ENCODE measurements at places on chromosomes 1 and 21.

DNA sequence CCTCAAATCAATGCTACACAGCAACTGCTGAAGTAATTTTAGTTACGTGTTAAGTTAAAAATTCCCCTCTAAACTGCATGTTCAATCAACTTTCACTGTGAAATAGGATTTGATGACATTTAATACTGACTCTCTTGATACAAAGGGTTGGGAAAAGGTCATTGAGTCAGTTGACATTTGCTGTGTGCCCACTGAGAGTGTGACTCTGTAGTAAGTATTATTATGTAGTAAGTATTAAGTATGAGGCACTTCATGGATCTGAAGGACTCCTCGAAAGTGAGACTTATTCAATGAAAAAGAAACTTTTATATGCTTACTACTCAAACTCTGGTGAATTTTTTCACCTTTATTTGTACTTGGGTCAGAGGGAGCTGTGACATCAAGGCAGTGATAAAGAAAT is 83.1 kb upstream of the S1PR1 start:
- peak; percentile 71 for DNase-seq

DNA sequence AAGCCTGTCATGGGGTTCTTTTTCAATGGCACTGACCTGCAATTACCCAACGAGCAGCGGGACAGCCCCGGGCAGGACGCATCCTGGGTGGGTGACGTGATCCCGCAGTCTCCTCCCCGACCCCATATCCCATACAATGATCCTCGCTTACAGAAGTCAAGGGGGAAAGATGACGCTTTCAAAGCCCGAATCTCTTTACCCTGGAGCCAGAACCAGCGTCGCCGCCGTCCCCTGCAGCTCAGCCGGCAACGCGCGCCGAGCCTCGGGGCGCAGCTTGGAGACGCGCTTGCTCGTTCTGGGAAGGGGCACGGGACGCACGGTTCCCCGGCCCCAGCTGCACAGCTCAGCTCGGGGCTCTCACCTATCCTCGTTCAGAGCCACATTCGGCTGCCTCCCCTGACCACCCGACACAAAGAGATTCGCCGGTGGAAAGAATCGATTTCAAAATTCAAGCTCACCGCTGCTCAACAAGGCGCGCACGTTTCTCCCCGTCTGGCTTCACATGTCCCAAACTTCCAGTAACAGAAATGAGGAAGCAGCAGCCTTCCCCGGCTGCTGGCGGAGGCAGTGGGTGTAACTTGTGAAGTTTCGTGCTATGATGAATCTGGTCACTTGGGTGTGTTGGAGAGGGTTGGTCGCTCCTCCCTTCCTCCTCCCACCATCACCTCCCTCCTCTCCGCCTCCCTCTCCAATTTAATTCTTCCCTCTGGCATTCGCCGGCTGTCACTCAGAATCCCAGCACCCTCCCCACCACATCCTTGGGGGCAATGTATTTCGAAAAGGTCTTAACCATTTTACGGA is at the start of gene TIAM1:
TSS of gene TIAM1 (minus strand) at position 582 of the 801 bp plus-strand sequence. CDS start 77,289 bp downstream, outside the sequence.
- peak; percentile 47 for DNase-seq

DNA sequence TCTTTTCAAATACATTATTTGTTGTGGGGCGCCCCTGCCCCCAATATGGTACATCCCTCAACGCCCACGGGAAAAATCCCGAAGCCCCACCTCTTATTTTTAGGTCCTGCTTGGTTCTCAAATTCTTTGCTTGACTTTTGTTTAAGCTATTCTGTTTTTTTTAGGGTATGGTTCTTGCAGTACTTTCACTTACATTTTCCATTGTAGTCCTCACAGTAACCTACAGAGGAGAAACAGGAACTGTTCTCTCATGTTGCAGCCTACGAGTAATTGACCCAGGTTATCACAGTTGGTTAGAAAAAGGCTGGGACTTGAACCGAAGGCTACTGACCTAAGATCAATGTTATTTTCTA is 697 bp upstream of the C21orf91 start:
- peak; percentile 86 for DNase-seq

DNA sequence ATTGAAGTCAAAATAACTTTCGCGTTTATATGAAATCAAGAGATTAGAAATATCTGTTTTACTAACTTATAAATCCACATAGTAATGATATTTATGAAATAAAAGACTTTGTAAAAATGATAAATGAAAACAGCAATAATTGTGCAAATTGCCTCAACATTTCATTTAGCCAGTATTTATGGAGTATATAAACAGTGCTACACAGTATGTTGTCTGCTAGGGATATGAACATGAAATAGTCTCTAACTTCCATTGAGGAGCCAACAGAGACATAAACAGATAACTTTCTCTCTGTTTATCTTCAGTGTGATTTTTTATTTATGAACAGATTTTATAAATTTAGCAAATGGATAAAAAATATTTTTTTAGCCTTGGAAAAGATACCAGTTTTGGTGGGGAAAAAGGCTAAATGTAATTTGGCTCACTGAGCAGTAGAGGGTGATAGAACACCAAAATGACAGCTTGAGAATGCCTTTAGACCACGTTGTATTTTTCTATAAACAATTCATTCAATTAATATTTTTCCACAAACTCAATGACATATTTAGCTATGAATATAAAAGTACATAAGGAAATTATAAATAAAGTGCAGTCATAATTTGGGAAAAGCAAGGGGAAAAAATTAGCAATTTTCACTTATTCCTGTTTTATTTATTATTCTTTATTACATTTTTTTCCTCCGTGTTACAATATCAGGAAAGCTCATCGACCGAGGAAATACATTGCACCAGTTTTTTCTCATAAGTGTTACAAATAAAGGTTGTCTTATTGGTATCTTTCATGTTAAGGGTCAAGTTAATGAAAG is 47.5 kb upstream of the EEIG2 start:
- no peak for DNase-seq

- no peak for DNase-seq
These were observed 21.8 kb downstream of the EYA3 start for GRCh38 chr1:28066393-28067154.

DNA sequence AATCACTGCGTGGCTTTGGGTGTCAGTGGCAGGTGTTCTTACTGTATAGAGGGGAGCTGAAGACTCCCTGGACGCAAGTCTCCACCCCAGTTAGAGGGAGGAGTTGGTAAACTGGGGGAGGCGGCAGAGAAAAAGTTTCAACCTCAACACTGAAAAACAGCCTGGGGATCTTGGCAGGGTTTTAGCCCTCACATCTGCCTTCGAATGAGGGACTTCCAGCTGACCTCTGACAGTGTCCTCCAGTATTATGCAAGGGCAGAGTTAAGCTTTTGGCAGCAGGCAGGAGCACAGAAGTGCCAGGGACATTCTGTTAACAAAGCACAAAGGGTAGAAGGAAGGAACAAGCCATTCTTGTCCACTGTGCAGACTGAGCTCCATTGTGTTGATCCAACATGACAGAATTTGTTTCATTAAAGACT is 41.2 kb upstream of the RAB4A start:
- no peak for DNase-seq

GRCh38 chr1:47944561-47944960 is 52.6 kb downstream of the TRABD2B start:
- no peak for DNase-seq

GRCh38 chr1:217431395-217431794 is 199.5 kb downstream of the GPATCH2 start:
- DNase-seq = no peak

DNA sequence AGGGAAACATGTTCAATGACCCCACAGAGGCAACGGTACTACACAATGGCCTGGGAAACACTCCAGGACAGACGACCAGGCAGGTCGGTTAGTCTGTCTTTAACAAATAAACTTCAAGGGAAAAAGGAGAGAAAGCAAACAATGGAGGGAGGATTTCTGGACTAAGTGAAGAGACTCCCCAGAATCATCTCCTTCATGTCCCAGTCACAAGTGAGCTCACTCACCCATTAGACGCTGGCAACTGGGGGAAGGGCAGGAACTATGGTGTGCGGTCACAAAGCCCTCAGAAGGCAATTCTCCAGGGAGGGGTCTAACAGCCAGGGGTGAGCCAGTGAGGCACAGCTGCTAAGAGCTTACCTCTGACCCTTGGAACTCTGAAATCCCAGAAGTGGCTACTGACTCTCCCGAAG is 55.7 kb upstream of the NADK start:
- no peak for DNase-seq

GRCh38 chr1:116115476-116116439 is 4.6 kb downstream of the MAB21L3 start:
- DNase-seq = no peak

- DNase-seq = no peak
These were observed 42.7 kb downstream of the TBX15 start for GRCh38 chr1:118945489-118945888.

DNA sequence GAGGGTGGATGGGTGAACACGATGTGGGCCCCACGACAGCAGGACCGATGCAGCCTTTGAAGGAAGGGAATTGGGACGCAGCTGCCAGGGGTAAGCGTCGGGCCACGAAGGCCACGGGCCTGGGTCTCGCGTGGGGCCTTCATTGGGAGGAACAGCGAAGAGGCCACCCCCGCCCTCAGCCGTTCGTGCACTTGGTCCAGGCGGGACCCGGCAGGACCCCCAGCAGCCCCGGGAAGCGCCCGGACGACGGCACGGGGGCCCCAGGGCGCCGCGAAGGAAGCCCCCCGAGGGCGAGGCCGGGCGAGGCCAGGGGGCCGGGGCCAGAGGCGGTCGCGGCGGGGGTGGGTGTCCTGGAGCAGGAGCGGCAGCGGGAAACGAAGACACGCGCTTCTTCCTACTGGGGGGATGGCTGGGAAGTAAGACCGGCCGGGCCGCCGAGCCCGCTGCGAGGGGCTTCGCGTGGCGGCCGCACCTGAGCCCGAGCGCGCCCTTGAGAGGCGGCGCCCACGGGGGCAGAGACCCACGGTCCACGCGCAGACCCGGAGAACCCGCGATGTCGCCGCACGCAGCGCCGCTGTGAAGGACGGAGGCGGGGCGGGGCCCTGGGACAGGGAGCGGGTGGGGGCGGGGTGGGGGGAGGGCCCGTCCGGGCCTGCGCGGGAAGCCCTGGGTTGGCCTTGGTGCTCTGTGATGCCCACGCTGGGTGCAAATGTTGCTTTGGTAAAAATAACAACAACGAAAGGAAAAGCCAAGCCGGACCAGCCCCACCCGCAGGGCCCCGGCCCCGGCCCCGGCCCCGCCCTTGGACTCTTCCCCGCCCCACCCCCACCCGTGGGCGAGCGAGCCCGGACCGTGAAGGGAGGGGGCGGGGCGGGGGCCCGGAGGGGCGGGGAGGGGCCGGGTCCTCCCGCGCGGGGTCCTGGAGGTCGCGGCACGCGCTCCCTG is 56.0 kb upstream of the ADARB1 start:
- no peak for DNase-seq

GRCh38 chr1:1013922-1014648 is 788 bp downstream of the ISG15 start:
- DNase-seq = peak; percentile 67

- no peak for DNase-seq
These were observed 86.7 kb downstream of the CCDC185 start for GRCh38 chr1:223479718-223480425.

- no peak for DNase-seq
These were observed 53.8 kb downstream of the LYPLAL1 start for GRCh38 chr1:219227360-219228057.

DNA sequence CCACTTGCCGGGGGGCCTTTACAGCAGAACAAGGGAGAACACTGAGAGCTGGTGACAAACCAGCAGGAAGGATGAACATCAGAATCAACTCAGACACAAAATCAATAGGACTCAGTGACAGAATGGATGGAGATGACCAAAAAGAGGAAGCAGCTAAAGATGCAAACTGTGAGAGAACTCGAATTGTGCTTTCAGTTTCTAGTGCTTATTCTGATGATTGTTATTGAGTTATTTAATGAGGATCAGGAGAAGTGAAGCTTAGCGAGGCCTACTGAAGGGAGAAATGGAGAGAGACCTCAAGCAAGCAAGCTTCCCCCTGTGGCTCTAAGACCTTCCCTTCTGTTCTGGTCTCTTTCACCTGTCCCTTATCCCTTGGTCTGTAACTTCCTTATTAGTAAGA is 30.3 kb upstream of the TMEM125 start:
- no peak for DNase-seq

GRCh38 chr1:179971563-179972496 is 17.2 kb downstream of the CEP350 start:
- no peak for DNase-seq

DNA sequence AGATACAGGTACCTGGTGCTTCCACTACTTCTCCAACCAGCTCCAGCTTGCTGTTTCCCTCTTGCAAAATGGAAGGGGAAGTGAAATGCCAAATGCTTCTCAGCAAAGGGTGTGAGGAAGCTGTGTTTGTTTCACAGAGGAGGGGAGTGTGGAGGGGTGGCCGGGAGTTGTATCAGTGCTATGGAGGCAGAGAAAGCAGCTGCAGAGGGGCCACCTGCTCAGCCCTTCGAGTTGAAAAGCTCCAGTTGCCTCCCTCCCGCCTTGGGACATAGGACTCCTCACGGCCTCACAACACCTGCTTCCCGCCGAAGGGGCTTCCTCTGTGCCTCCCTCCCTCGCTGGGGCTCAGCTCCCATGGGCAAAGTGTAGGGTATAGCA is 12.1 kb upstream of the LINGO4 start:
- DNase-seq = no peak

DNA sequence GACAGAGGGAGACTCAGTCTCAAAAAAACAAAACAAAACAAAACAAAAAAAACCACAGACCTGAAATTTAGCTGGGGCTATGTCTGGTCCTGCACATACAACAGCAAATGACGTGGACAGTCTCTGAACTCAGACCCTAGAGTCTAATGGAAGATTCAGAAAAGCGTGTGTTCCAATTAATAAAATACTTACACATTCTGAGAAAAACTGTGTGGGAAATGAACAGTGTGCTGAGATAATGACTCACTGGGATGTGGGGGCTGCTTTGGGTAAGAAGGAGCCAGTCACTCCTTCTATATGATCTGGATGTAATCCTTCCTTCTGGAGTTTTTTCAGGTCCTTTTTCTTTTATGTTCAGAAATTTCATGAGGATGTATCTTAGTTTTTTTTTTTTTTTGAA is 29.4 kb downstream of the CLDN14 start:
- no peak for DNase-seq

GRCh38 chr1:6108937-6109614 is 63.4 kb downstream of the KCNAB2 start:
- DNase-seq = peak; percentile 69

GRCh38 chr1:229229137-229229720 is 41.7 kb upstream of the RAB4A start:
- DNase-seq = no peak

- no peak for DNase-seq
These were observed 37.8 kb downstream of the FUBP1 start for GRCh38 chr1:77940921-77941570.

- no peak for DNase-seq
These were observed 49.5 kb downstream of the TRIM11 start for GRCh38 chr1:228356897-228357680.

DNA sequence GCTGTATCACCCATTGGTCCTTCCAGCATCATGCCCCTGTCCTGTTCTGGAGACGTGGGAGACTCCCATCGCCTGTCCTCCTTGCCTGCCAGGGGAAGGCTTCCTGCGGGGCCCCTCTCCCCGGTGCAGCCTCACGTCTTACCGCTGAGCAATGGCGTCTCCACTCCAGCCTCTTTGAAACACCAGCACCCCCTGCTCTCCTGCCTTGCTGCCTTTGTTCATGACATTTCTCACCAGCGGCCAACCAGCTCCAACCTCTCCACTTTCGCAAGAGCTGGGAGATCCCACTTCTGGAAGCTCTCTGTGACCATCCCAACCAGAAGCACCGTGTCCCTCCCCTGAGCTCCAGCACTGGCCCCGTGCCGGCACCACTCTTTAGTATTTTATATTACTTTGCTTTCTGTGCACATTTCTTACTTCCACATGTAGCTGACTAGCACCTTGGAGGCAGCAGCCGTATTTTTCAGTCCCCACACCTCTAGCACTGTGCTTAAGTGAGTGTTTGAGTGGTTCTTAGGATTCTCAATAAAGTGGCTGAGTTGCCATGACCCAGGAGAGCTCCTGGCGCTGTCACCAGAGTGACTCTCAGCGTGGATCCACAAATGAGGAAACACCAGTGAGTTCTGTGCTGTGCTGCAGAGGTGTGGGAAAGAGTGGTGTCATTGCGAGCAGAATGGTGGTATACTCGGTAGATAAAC is 83.5 kb downstream of the ATP5PO start:
- no peak for DNase-seq

Measured in activated CD8-positive, alpha-beta T cell treated with anti-CD3 and anti-CD28 coated beads for 36 hours (primary cell).